ENCODE measurements at places on chromosomes 11 and 22.

DNA sequence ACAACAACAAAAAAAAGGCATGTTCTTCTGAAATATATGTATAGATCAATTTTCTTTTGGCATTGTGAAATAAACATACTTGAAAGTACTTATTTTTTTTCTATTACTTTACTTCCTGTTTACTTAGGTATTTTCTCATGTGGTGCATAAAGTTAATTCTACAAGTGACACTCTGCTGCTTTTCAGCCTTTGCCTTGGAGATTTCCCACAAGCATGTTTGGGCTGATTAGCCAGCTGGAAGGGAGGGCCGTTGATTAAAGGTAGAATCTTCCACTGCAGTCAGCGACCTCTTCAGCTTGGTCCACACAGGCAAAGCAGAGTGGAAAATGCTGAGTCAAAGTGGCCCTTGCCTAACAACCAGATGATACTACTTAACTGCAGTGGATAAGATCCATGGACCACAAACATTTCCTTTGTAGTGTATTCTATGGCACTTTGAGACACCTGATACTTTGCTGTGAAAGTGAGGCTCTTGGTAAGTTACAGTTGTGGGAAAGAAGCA is 176.0 kb downstream of the ARHGAP42 start:
- DNase-seq, result no peak

- DNase-seq, result no peak
Observed at GRCh38 chr11:133227632-133228111, 304.6 kb downstream of the OPCML start.

GRCh38 chr11:111624608-111625007 is 22.4 kb downstream of the SIK2 start:
- DNase-seq, result no peak

DNA sequence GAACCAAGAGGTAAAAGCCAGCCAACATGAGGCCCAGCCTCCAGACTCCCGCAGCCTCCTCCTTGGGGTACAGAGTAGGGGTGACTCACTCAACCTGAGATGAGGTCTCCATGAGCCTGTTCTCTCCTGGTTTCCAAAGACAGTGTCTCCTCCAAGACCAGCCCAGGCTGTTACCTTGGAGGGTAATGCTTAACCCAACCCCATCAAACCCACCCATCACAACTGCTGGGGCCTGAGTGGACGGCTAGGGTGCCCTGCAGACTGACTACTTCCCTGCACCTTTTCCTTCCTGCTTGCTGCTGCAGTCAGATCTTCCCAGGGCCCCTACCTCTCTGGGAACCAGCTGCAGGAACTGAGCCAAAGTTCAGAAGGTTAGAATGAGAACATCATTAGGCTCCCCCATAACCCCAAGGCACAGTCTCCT is 5.1 kb upstream of the NOL12 start:
- no peak for DNase-seq

GRCh38 chr11:129034001-129034400 is 91.3 kb upstream of the TP53AIP1 start:
- no peak for DNase-seq

Measured in transverse colon (tissue), 4 donors.